Activated CD4-positive, alpha-beta T cell treated with anti-CD3 and anti-CD28 coated beads for 4 hours (primary cell): ENCODE measurements at places on chromosomes 7 and 10.

- DNase-seq, result no peak
Measured at GRCh38 chr7:94057955-94058354, 53.8 kb upstream of the BET1 start.

DNA sequence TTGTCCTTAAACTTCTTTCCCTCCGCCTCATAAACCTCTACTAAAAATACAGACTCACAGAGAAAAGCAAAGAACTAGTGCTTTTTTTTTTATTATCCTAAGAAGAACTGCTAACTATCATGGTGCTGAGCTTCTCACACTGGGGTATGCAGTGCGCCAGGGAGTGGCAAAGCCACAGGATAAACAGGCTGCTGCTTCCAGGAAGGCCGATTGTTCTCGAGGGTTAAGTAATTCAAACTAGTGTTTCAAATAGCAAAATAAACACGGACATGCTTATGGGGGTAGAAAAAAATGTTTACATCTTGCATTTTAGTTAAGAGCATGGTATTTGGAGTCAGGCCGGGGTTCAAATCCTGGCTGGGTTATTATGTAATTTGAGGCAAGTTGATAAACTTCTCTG is 157.0 kb downstream of the TAX1BP1 start:
- DNase-seq, result no peak

- DNase-seq, result no peak
Measured at GRCh38 chr7:133739817-133740216, 387.3 kb upstream of the LRGUK start.

GRCh38 chr10:109866168-109866994 is 56.9 kb downstream of the XPNPEP1 start:
- DNase-seq, result no peak

GRCh38 chr7:43458330-43459018 is 124.4 kb upstream of the STK17A start:
- DNase-seq, result no peak

- DNase-seq, result no peak
Measured at GRCh38 chr10:118033905-118034304, 12.8 kb downstream of the RAB11FIP2 start.

GRCh38 chr7:102182016-102182415 is 104.7 kb upstream of the SH2B2 start:
- no peak for DNase-seq

GRCh38 chr10:113680190-113681111 is 739 bp downstream of the CASP7 start:
- peak; percentile 30 for DNase-seq

GRCh38 chr10:60498985-60499384 is 109.3 kb upstream of the ANK3 start:
- DNase-seq, result no peak

GRCh38 chr10:104966563-104967297 is 325.6 kb downstream of the SORCS3 start:
- DNase-seq, result no peak

DNA sequence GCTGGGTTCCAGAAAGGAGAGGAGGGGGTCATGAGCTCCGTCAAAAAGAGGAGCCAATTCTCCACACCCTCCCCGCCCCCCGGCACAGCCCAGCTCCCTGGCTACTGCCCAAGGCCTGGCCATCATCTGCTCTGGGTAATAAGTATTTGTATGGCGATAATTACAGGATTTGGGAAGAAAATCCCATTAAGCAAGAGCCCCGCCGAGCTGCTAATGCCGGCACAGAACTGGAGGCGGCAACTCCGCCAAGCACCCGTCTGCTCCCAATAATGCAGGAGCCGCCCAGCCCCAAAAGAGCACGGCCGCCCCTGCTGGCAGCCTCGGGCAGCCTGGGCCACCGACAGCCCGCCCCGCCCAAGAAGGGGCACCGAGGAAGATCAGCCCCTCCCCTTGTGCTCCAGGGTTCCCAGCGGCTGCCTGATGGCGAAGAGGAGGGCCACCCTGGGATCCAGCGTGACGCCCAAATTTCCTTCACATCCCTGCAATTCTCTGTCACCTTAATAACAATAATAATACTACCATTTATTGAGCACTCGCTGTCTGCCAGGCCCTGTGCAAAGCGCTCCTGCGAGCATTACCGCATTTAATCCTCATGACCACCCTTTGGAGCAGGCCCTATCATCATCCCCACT is 5.9 kb downstream of the SLIT1 start:
- DNase-seq, result no peak

DNA sequence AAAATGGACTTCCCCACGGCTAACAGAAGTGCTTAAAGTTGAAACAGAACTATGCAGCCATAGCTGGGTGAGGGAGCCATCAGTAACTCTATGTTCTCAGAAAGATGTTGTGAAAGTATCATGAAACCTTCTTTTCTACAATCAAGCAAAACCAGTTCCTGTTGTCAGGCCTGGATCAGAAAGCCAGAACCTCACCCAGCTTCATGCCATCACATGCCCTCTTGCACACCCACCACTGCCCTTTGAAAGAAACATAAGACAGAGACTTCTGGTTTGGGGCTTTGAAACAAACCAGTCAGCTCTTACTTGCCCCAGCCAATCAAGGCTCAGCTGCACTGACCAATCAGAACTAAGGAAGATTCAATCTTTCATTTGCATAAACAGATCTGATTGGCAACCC is 230.8 kb upstream of the FERD3L start:
- no peak for DNase-seq
